ENCODE measurements at places on chromosomes 12 and 14. TPM values are rescaled to one million over a fixed set of nuclear protein-coding genes. Genes with fewer than 3 reads are reported as not detected.

BDKRB1 gene
- total RNA-seq: 0.72 TPM

LIN7A gene
- 11.5 TPM for total RNA-seq

NFKBIA gene
- total RNA-seq: 43.6 TPM

PAX9 gene
- not detected for total RNA-seq

UNC79 gene
- under 0.01 TPM for total RNA-seq

JDP2 gene
- 77.1 TPM for total RNA-seq

LBHD2 gene
- total RNA-seq: not detected

INHBE gene
- 0.88 TPM for total RNA-seq

AICDA gene
- not detected for total RNA-seq

FBRSL1 gene
- 12.3 TPM for total RNA-seq

HOXC4 gene
- 3.3 TPM for total RNA-seq

RNASE3 gene
- total RNA-seq: not detected

EML1 gene
- 38.0 TPM for total RNA-seq

SLC7A8 gene
- total RNA-seq: 4.3 TPM

ADAMTS20 gene
- not detected for total RNA-seq

SRRM4 gene
- not detected for total RNA-seq

ADSS1 gene
- 4.3 TPM for total RNA-seq

MYO1H gene
- not detected for total RNA-seq

NTF3 gene
- total RNA-seq: under 0.01 TPM

NKX2-1 gene
- total RNA-seq: not detected

PGF gene
- 24.5 TPM for total RNA-seq

WASHC4 gene
- total RNA-seq: 124 TPM

C12orf54 gene
- total RNA-seq: not detected

CCDC177 gene
- not detected for total RNA-seq

CRACR2A gene
- 13.8 TPM for total RNA-seq

TMPRSS12 gene
- not detected for total RNA-seq

RAD9B gene
- 0.59 TPM for total RNA-seq

CMTM5 gene
- total RNA-seq: not detected

CABP1 gene
- total RNA-seq: not detected

MMP17 gene
- total RNA-seq: 11.2 TPM

NIN gene
- 40.2 TPM for total RNA-seq

BHLHE41 gene
- 4.7 TPM for total RNA-seq

ZDHHC22 gene
- total RNA-seq: not detected

PRPH gene
- not detected for total RNA-seq

VSX2 gene
- not detected for total RNA-seq
